Stimulated activated CD4-positive, alpha-beta T cell treated with anti-CD3 and anti-CD28 coated beads, Interleukin-4, amount 100 ng/mL, for 1 hour (primary cell): ENCODE measurements at places on chromosomes 2 and 18.

- no peak for DNase-seq
These were observed 1.2 kb upstream of the HAAO start for GRCh38 chr2:42793334-42794270.

DNA sequence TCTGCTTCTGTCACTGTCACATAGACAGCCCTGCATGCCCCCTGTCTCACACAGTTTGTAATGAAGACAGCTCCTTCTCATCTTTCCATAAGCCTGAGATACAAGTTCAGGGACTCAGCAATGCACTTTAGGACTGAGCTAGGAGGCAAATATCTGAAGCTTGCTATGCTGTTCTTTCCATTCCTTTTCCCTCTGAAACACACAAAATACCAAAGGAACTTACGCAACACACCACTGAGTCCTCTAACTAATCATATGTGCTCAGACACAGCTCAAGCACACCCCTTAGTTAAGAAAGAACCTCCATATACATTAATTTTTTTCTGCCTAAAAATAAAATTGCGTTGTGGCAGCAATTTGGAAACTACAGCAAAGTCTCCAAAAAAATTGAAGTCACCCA is 17.9 kb downstream of the SERPINB8 start:
- DNase-seq: no peak

DNA sequence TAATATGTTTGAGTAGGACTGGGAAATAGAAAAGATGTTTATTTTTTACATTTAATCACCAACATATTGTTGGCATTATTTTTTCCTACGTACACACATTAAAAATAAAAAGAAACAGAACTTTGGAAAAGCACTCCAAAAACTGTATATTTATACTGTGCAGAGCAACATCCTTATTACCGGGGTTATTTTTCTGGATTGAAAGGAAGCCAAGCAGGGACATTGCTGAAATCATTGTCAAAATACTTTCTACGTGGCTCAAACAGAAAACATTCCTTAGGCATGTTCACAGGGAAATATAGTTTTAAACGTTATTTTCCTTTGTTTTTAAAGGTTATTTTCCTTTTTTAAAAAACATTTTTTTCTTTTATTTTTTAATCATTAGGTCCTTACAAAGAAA is 315.0 kb upstream of the SMIM21 start:
- no peak for DNase-seq

- DNase-seq: no peak
These were observed 183.3 kb upstream of the TRIB2 start for GRCh38 chr2:12533337-12534005.

GRCh38 chr2:57882895-57883515 is 163.6 kb upstream of the VRK2 start:
- DNase-seq: no peak

DNA sequence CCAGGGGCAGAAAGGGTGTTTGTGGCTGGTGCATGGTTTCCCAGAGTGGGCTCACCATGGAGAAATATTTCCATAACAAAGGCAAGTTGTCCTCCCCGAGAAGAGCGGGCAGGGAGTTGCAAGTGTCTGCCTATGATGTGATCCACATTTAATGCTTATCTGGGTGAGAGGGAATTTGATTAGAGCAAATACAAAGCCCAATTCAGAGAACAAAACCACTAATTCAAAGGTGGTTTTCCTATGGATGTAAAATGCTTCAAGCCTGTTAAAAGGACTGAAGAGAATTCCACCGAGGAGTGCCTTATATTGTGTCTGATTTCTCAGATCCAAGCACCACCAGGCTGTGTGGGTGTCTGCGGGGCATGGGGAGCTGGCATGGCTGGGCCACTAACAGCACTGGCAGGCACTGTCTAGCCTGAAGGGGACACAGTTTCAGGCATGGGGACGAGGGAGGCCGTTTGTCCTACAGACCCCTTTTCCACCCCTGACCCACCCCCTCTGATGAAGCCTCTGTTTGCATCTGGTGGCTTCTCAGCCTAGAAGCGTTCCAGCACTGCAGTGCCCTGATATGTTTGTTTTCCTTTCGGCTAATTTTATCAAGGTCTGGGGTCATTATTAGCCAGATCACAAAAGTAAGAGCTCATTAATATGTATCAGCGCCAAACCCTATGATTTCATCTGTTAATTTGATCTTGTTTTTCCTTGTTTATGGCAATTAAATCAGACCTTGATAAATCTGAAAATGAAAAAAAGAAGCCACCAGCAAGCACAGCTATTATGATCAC is 357.3 kb downstream of the HRH4 start:
- DNase-seq: no peak

DNA sequence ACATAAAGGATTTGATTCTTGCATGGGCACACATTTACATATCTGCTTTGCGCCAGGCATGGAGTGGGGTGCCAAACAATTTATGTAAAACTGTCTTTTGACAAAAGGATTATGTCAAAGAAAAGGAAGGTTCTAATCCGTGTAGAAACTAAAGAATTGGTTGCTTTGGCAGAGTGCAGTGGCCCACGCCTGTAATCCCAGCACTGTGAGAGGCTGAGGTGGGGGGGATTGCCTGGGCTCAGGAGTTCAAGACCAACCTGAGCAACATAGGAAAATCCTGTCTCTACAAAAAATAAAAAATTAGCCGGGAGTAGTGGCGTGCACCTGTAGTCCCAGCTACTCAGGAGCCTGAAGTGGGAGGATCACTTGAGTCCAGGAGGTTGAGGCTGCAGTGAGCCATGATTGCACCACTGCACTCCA is 1.1 kb upstream of the MTERF4 start:
- DNase-seq: no peak

DNA sequence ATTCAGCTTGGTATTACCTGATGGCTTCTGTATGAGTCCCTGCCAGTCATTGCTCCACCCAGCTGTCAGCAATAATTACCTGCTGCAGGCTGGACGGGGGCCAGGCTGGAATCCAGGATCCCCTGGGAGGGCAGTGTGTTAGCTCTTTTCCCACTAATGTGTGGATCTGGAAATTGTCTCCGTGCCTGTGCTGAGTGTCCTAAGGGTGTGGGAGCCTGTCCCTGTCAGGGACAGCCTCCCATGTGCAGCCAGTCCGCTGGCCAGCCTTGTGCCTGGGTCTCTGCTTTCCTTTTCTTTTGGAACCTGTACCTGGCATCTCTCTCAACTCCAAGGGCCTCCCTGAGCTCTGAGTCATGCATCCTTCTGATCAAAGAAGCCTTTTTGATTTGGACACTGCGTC is 107.2 kb upstream of the SPRED2 start:
- DNase-seq: no peak

GRCh38 chr2:68417926-68418325 is 49.2 kb downstream of the FBXO48 start:
- no peak for DNase-seq

DNA sequence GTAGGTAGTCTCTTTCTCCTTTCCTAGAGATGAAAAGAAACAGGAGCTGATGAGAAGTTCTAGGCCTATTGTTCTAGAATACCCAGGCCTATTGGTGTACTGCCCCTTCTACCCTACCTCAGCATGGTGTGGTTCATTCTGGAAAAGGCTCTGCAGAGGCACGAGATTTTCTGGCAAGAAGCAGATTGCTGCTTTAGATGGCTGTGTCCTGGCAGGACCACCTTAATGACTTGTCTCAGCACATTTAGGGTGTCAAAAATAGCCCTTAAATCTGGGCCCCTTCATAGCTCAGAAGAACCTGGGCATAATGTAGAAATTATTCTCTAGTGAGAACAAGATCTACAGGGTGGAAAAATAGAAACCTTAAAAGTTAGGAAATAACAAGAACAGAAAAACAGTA is 87.9 kb downstream of the BCL2L11 start:
- DNase-seq: no peak

DNA sequence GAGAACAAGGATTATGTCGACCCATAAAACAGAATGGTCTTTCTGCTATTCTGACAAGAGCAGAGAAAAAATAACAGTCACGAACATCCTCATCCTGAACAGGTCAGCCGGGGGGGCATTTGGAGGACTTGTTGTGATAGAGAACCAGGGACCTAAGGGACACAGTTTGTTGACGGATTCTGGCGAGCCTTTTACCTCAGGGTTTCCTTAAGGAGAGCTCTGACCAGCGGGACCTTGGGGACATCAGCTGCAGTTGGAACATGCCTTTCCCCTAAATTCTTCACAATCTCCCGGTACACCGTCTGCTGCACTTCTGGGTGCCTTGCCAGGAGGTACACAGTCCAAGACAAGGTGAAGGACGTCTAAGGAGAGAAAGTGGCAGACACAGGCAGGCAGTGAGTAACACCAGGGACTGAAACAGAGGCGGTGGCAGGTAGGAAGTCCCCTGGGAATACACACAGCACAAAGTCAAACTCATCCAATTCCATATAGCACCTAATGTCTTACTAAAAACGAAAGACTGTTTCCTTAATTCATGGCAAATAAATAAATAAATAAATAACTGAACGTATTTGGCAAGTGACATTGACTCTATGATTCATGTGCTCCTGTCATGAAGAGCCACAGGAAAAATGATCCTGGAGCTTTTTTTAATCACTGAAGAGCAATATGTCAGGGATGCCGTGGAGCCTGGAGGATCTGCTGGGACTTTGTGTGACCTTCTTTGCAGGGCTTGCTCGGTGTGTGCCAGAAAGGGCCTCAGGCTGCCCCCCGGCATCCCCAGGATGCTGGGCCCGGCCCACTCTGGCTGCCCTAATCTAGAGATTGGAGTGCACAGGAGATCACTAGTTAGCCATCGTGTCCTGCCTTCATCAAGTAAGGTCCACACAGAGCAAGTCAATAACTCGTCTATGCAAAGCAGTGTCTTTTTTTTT is 24.7 kb downstream of the CYP27C1 start:
- no peak for DNase-seq

DNA sequence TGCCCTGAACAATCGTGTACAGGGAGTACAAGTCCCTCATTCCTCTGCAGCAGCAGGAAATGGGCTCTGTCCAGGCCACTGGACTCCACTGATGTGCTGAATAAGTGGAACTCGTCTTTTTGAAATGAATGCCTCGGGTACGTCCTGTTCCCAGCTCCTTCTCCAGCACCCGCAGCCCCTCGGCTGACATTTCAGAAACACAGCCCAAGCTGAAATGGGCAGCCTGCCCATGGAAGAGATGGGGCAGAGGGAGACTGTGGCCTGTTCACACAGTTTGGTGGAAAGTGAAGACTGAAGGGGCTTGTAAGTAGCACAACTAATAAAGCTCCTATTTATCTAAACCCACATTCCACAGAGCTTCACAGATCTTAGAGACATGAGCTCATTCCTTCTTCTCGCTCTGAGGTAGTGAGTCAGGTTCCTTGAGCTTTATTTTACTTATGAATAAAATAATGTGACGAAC is 498.6 kb downstream of the TXNL1 start:
- DNase-seq: no peak

DNA sequence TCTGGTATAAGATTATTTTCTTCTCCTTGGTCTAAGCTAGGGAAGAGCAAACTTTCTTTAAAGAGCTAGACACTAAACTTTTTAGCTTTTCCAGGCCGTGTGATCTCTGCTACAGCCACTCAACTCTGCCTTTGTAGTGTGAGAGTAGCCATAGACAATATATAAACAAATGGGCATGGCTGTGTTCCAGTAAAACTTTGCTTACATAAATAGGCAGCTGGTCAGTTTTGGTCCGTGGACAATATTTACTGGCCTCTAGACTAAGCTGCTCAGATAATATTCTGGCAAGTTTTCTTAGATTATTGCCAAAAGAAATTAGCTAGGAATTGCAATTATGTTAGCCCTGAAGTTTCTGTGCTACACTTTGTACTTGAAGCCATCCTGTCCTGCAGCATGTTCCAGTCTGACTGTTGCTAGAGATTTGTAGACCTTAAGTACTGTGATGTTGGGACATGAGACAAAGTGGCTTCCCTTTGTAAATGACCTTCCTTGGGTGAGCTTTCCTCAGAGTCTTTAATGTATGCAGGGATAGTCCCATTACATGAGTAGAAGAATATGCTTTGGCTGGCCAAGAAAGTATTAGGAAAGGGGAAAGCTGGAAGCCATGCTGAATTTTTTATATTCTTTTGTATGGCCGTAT is 126.9 kb downstream of the SOX11 start:
- no peak for DNase-seq

DNA sequence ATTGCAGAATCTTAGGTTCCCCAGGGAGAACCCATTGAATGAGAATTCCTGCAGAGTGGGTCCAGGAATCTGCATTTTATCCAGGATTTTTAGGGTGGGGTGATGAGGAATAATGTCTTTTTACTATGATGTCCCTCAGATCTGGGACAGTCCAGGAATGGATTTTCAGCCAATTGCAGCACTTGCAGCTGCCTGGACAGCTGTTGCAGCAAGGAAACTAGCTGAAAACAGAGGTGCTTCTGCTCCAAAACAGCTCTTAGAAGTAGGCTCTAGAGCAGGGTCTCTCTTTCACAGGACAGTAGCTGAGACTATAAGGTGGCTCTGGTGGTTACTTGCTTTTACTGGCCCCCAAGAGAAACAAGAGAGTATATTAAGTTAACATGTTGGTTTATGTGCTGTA is 9.1 kb downstream of the GLI2 start:
- DNase-seq: no peak

- no peak for DNase-seq
These were observed 112.0 kb downstream of the QPCT start for GRCh38 chr2:37456479-37456878.

DNA sequence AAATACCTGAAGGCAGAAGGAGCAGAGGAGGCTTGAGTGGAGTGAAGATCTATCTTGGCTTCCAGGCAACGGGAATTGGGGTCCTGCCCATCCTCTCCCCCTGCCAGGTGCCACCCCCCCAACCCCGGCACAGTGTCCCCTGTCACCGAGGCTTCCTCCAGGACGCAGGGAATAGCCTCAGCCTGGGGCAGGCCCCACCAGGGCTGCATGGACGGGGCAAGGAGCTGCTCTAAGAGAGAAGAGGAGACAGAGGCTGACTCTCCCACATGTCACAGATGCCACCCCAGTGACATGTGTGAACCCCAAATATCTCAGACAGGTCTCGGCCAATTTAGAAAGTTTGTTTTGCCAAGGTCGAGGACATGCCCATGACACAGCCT is 42.1 kb downstream of the PXDN start:
- DNase-seq: no peak

DNA sequence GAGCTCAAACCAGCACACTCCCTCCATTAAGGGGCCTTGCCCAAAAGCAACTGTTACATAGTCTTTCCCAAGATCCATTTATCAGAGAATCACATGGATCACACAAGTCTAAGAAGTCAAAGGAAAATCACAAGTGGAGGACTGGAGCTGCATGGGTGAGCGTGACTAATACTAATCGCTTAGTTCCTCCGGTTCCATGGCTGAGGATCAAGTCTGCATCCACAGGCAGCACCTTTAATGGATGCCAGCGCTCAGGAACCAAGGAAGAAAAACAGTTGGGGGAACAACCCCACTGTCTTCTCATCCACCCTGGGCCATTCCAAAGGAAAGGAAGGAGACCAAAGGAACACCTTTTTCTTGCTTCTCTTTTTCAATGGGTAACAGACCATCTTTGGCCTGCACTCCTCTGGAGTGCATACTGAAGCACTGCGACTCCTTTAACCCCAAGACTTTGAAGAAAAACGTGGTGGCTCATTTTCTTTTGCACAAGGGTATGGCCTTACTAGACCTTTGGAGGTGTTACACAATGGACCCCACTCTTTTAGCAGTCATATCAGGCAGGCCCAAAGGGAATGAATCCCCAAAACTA is 9.2 kb upstream of the WDR33 start:
- DNase-seq: no peak
